ENCODE measurements at places on chromosomes 1 and 21.
A peak's percentile ranks its signal among the peaks of the same experiment; 100 is the strongest.

DNA sequence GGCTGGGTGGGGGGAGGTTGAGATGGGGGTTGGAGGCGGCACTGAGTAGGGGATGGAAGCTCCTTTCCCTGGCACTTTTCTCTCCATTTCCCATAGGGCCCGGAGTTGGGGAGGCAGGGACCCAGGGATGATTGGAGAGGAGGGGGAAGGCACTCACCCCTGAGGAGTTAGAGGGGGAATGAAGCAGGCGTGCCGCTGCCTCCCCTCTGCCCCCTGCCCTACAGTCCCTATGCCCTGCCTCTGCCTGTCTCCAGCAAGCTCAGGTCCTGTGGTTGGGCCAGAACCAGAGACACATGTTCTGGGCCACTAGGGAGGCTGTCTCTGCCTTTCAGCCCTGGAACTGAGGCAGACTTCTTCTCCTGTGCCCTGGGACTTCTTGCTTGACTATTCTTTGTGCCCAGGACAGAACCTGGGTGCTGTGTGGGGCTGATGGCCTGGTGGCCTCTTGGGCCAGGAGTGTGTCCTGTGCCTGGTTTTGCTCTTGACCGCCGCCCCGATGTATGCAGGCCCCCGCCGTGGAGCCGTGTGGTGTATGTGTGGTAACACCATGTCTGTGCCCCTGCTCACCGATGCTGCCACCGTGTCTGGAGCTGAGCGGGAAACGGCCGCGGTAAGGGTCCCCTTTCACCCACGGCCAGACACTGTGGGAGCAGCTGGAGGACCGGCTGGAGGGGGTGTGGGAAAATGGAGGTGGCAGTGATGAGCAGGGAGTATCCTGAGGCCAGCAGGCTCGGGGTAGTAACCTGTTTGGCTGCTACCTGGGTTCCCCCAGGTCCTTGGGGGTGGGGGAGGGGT, 1.4 kb downstream of the LYPLA2 start:
- H3K36me3 ChIP-seq = peaks cover 7% of the 10 kb centered on the region
- H3K4me3 ChIP-seq = peak overlapping the region; percentile 99
- peaks cover 37% of the 10 kb centered on the region for H3K4me1 ChIP-seq
- H3K27ac ChIP-seq = peak overlapping the region; percentile 97
- no peaks in the 10 kb centered on the region for H3K27me3 ChIP-seq

GRCh38 chr1:100474834-100475233, 63.1 kb upstream of the GPR88 start:
- no peaks in the 10 kb centered on the region for H3K36me3 ChIP-seq
- H3K4me1 ChIP-seq = peaks cover 14% of the 10 kb centered on the region
- H3K4me3 ChIP-seq = no peak overlapping the region
- DNase-seq = no peak

DNA sequence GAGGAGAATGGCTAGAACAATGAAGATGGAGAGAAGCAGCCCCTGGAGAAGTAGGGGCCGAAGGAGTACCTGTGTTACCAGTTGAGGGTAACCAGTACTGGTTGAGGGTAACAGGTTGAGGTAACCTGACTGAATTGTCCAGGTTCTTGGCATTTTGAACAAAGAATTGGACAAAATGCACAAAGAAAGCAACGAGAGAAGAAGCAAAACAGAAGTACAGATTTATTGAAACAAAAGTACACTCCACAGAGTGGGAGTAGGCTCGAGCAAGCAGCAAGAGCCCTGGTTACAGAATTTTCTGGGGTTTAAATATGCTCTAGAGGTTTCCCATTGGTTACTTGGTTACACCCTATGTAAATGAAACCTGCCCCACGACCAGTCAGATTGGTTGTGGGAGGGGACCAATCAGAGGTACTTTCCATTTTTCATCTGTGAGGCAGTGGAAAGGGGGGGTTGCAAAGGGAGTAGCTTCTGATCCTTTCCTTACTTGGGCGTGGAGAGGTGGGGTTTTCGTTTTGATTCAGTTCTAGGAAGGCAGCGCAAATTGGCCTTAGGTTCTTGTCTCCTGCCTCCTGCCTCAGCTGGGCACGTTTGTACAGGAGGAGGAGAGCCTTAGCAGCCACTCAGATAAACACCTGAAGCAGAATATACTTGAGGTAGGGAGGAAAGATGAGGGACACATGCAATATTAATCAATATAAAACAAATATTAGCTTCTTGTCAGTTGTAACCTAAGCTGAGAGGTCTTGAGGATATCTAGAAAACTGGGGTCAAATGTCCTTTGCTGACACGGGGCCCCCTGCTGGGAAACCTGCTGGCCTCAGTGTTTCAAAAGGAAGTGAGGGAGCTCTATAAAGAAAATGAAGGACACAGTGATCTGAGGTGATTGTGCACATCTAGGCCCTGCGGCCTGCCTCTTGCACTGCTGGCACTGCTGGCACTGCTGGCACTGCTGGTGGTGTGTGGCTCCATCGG, 14.3 kb upstream of the LSM10 start:
- no peaks in the 10 kb centered on the region for H3K4me1 ChIP-seq
- H3K36me3 ChIP-seq = peaks cover 18% of the 10 kb centered on the region
- H3K27ac ChIP-seq = peak overlapping the region; percentile 5
- no peak overlapping the region for H3K4me3 ChIP-seq
- DNase-seq = no peak
- no peaks in the 10 kb centered on the region for H3K27me3 ChIP-seq

DNA sequence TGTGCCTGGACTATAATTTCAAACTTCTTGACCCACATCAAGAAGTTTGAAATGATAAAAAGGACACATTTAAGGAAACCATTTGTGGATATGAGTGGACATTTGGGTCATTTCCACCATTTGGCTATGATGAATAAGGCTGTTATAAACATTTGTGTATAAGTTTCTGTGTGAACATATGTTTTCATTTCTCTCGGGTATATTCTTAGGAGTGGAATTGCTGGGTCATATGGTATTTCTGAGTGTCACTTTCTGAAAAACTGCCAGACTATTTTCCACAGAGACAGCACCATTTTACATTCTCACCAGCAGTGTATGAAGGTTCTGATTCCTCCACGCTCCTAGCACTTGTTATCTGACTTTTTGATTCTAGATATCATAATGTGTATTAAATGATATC, 50.8 kb downstream of the GPR137B start:
- peaks cover 48% of the 10 kb centered on the region for H3K36me3 ChIP-seq
- no peak overlapping the region for H3K4me3 ChIP-seq
- H3K27ac ChIP-seq = no peak overlapping the region
- no peaks in the 10 kb centered on the region for H3K27me3 ChIP-seq
- DNase-seq = no peak

GRCh38 chr1:2638466-2639115, 5.8 kb upstream of the MMEL1 start:
- H3K4me3 ChIP-seq = no peak overlapping the region
- peaks cover 8% of the 10 kb centered on the region for H3K4me1 ChIP-seq
- DNase-seq = no peak
- H3K27me3 ChIP-seq = no peaks in the 10 kb centered on the region
- H3K27ac ChIP-seq = no peak overlapping the region

GRCh38 chr1:91844862-91845528, 41.0 kb downstream of the TGFBR3 start:
- H3K4me3 ChIP-seq = no peak overlapping the region
- H3K27ac ChIP-seq = no peak overlapping the region
- peaks cover 2% of the 10 kb centered on the region for H3K36me3 ChIP-seq
- no peak for DNase-seq

DNA sequence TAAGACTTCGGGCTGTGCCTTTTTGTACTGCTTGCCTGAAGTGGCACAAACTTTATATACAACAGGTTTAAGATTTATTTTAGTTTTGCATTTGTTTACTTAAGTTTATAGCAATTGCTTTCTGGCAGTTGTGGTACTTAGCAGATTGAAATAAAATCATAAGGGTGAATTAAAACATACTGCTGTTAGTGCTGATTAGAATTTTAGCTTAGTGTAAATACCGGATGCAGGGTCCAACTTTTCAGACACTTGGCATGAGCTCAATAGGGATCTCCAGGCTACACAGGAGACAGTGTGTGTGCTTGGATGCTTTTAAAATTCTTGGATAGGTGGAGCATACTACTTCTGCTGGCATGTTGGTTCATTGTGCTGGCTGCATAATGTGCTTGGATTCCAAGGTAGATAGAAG, 159.6 kb downstream of the NFIA start:
- no peaks in the 10 kb centered on the region for H3K36me3 ChIP-seq
- H3K4me3 ChIP-seq = no peak overlapping the region
- DNase-seq = no peak
- H3K4me1 ChIP-seq = peaks cover 36% of the 10 kb centered on the region
- H3K27me3 ChIP-seq = no peaks in the 10 kb centered on the region

DNA sequence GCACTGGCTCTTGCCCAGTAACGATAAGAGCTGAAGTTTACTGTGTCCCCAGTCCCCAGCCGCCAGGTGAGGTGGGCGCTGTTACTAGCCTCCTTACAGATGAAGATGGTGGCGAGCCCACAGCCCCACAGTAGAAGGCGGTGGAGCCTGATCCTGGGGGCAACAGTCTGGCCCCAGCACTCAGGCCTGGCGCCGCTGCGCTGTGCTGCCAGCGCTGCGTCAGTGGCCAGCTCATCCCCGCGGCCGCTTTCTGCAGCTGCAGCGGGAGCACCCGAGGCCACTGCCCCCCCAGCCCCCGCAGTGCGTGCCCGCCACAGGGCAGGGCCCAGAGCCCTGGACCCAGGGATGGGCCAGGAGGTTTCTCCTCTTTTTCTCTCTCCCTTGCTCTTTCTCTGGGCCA, 13.3 kb downstream of the H6PD start:
- no peak overlapping the region for H3K4me3 ChIP-seq
- H3K27ac ChIP-seq = no peak overlapping the region
- DNase-seq = no peak
- no peaks in the 10 kb centered on the region for H3K27me3 ChIP-seq
- peaks cover 21% of the 10 kb centered on the region for H3K4me1 ChIP-seq
- peaks cover 9% of the 10 kb centered on the region for H3K36me3 ChIP-seq

Measured in chondrocyte (in vitro differentiated cells).